ENCODE measurements at places on chromosomes 2 and 18. TPM values are rescaled to one million over a fixed set of nuclear protein-coding genes. Genes with fewer than 3 reads are reported as not detected.

ALK gene
- total RNA-seq, result 0.11 TPM

GRCh38 chr2:479490-480176 lies 191.7 kb upstream of the ALKAL2 start:
- H3K27me3 ChIP-seq, result peaks cover 4% of the 10 kb centered on the region
- H3K27ac ChIP-seq, result no peak overlapping the region
- H3K4me1 ChIP-seq, result peaks cover 11% of the 10 kb centered on the region
- no peaks in the 10 kb centered on the region for H3K36me3 ChIP-seq
- no peak for DNase-seq

KATNAL2 gene
- 11.7 TPM for total RNA-seq

VPS4B gene
- 44.1 TPM for total RNA-seq

GRCh38 chr2:233082931-233083755 lies 23.0 kb downstream of the INPP5D start:
- peaks cover 16% of the 10 kb centered on the region for H3K4me1 ChIP-seq
- H3K27me3 ChIP-seq, result no peaks in the 10 kb centered on the region
- no peaks in the 10 kb centered on the region for H3K36me3 ChIP-seq

GRCh38 chr2:42961961-42962360 lies 169.6 kb upstream of the HAAO start:
- H3K27ac ChIP-seq, result no peak overlapping the region
- no peaks in the 10 kb centered on the region for H3K27me3 ChIP-seq
- H3K4me3 ChIP-seq, result no peak overlapping the region
- H3K36me3 ChIP-seq, result no peaks in the 10 kb centered on the region
- no peak for DNase-seq

DNA sequence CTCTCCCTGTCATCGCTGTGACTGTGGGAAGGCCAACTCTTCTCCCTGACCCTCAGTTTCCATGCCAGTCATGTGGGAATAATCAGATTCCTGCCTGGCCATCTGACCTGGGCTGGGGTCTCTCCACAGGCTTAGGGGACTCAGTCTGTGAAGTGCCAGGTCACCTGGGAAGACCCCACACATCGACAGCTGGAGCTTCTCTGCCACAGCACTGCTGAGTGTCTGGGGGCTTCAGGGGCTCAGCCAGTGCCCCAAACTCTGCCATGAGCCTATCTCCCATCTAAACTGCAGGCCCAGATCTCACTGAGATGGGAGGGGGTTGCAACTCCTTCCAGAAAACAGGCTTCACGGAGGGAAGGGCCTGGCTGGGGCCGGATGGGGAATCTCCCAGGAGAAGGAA lies 42.0 kb upstream of the OTOS start:
- H3K36me3 ChIP-seq, result peaks cover 6% of the 10 kb centered on the region
- H3K4me1 ChIP-seq, result no peaks in the 10 kb centered on the region
- no peak overlapping the region for H3K4me3 ChIP-seq
- no peak overlapping the region for H3K27ac ChIP-seq
- H3K27me3 ChIP-seq, result peaks cover 6% of the 10 kb centered on the region
- no peak for DNase-seq

CHRNG gene
- total RNA-seq, result not detected

Data from WTC11 (cell line).